Nephron progenitor cell (in vitro differentiated cells): ENCODE measurements at places on chromosomes 16 and 17.

DNA sequence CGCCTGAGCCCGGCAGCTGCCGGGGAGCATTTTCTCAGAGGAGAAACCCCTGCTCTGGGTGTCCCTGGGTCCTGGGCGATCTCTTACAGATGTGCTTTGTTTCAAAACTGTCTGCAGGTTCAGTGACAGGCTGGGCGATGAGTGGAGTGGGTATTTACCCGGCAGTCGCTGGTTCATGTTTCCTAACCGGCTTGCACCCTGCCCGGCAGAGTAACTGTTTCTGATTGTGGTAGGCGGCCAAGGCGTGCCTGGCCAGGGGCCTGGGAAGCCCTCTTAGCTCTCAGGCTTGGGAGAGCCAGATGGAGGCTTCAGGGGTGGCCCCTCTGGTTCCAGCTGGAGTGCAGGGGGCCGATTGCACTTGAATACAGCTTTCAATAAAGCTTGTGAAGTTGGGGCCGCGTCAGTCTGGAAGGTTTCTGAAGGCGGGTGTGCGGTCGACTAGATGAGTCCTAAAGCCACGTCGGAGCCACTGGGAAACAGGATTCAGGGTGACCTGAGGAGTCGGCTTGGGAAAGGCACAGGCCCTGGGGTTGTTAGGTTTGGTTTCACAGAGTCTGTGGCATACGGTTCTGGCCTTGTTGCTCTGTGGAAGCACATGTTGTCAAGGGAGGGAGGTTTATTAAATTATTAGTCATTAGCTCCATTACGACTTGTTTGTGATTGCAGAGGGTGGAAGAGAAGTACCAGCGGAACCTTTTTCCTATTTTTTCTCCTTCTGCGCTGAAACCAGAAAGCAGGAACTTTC, 1.4 kb downstream of the BAIAP2 start:
- DNase-seq, result no peak

GRCh38 chr17:45577571-45578279, 87.2 kb upstream of the PLEKHM1 start:
- DNase-seq, result no peak

GRCh38 chr17:48522031-48522653, 8.7 kb downstream of the HOXB1 start:
- peak; percentile 67 for DNase-seq

- DNase-seq, result no peak
Observed at GRCh38 chr16:47611042-47611441, 149.9 kb downstream of the PHKB start.

DNA sequence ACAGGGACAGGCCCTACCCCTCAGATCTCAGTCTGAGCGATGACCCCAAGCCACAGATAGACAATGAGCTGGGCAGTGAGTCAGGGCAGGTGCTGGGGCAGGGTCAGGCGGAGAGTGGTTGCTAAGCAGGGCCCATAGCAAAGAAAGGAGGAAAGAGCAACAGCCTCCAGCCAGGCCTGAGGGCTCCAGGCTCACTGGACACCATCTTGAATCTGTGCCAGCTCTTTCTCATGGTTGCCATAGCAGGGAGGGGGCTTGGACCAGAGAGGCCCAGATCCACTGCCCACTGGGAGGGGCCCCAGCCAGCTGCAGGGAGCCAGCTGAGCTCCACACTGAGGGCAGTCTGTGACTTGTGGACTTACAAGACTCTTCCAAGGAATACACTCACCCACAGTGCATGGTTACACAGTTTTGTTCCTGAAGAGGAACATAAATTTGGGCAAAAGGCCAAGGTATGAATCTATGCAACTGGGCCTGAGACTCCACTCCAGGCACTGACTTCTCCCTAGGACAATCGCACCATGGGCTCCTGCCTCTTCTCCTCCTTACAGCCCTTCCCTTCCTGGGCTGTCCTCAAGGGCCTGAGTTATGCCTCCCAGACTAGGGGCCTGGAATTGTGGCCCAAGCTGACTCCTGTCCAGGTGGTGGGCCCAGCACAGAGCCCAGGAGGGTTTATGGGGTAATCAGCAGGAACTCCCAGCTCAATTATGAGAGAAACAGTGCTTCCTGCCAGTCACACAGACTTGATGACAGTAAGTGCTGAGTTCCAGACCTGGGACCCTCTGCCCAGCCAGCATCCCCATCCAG, 59.9 kb downstream of the BEAN1 start:
- no peak for DNase-seq

DNA sequence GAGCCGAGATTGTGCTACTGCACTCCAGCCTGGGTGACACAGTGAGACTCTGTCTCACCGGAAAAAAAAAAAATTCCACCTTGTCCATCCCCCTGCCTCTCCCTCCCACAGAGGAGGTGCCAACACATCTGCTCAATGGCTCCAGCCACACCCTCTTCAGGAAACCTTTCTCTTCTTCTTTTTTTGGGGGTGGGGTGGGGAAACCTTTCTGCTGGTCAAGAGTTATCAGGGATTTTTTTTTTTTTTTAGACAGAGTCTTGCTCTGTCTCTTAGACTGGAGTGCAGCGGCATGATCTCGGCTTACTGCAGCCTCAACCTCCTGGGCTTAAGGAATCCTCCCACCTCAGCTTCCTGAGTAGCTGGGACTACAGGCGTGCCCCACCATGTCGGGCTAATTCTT, 18.7 kb downstream of the TNS4 start:
- DNase-seq, result no peak

DNA sequence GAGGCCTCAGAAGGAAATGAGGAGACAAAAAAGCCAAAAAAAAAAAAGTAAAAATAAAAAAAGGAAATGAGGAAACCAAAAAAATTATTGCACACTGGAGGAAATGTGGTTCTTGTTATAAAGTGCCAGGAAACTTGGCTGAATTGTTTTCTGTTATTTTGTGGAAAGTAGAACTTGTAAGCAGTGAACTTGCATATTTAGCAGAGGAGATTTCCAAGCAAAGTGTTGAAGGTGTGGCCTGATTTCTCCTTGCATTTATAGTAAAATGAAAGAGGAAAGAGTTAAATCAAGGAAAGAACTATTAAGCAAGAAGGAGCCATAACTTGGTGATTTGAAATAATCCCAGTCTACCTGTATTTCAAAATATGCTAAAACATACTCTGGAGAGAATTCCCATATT, 34.1 kb upstream of the CPPED1 start:
- no peak for DNase-seq

DNA sequence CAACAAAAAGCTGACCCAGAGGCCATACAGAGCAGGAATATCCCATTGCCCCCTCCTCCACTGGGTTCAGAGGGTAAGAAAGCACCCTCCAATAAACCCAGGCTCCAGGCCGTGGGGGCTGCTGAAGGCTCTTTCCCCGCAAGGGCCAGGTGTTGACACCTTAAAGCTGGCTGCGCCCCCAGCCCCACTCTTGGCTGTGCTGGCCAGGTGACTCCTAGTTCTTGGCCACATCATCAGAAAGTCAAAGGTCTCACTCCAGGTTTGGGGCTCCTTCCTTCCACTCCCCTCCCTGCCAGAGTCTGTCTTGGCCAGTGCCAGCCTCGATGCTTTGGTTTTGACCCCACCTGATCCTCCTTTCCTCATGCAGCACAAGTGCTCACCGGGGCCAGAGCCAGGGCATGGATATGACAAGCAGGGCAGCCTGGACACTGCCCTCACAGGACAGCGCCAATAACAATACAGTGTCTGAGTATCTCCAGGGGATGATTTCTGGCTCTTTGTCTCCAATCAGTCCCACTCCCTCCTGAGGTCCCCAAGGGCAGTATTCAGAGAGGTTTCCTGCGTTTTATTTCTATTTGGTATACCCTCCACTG, 8.2 kb downstream of the SLC46A1 start:
- DNase-seq, result no peak

- DNase-seq, result no peak
Observed at GRCh38 chr17:5069724-5070123, 8.5 kb upstream of the ZFP3 start.

- no peak for DNase-seq
Observed at GRCh38 chr17:28398280-28398981, 7.6 kb downstream of the SLC46A1 start.

GRCh38 chr17:19718613-19719354, 2.4 kb upstream of the SLC47A2 start:
- DNase-seq, result no peak

- no peak for DNase-seq
Observed at GRCh38 chr16:58001781-58002415, 691 bp downstream of the USB1 start.
